ENCODE measurements at places on chromosomes 1 and 21.

GRCh38 chr1:10155087-10155712 is 55.2 kb upstream of the KIF1B start:
- no peak for DNase-seq

DNA sequence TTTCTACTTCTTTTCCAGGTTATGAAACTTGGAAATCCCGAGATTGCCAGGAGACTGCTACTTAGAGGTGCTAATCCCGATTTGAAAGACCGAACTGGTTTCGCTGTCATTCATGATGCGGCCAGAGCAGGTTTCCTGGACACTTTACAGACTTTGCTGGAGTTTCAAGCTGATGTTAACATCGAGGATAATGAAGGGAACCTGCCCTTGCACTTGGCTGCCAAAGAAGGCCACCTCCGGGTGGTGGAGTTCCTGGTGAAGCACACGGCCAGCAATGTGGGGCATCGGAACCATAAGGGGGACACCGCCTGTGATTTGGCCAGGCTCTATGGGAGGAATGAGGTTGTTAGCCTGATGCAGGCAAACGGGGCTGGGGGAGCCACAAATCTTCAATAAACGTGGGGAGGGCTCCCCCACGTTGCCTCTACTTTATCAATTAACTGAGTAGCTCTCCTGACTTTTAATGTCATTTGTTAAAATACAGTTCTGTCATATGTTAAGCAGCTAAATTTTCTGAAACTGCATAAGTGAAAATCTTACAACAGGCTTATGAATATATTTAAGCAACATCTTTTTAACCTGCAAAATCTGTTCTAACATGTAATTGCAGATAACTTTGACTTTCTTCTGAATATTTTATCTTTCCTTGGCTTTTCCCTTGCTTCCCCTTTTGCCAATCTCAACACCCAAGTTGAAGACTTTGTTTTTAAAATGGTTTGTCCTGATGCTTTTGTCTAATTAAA is 4.0 kb downstream of the CDKN2C start:
- DNase-seq = no peak

- no peak for DNase-seq
Observed at GRCh38 chr1:208864366-208864965, 620.3 kb upstream of the PLXNA2 start.

GRCh38 chr21:41630249-41630648 is 122.3 kb upstream of the TMPRSS2 start:
- DNase-seq = no peak

GRCh38 chr1:101262630-101263348 is 26.0 kb downstream of the S1PR1 start:
- peak; percentile 75 for DNase-seq

DNA sequence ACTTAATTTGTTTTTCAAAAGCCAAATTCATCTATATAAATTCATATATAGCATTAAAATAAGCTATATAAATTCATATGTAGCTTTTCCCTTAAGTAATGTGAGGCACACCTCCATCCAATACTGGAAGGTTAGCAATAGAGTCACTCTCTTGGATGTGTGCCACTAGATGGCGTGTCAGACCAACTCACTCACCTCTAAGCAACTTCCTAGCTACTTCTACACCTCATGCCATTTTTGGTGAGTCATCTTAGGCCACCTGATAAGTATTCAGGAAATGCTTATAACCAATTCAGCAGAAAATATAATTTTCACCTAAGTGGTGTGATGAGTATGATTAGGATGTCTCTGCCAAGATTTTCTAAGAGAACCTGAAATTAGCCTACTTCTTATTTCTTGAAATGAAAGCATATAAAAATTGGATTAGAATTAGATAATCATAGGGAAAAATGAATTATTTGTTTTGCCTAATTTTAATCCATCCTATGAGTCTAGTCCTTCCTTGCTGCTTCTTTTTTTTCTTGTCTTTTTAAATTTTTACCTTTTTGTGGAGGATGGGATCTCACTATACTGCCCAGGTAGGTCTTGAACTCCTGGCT is 34.4 kb upstream of the TADA1 start:
- peak; percentile 95 for DNase-seq
